ENCODE measurements at places on chromosomes 2 and 18.

DNA sequence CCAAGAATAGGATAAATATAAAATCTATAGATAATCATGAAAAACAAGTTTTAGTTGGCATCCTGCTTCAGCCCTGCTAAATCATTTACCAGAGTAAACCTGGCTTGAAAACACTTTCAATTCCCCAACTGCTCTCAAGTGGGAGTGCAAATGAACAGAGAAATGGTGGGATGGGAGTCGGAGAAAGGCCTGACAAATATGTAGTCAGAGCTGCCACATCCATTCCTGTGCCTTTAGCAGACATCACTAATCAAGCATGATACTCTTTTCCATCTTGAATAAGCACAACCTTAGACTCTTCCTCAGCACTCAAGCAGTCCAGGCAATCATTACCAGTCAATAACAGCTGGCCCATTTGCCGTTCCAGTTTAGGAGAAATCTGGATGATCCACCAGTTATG lies 101.3 kb downstream of the ANKRD44 start:
- DNase-seq = no peak

DNA sequence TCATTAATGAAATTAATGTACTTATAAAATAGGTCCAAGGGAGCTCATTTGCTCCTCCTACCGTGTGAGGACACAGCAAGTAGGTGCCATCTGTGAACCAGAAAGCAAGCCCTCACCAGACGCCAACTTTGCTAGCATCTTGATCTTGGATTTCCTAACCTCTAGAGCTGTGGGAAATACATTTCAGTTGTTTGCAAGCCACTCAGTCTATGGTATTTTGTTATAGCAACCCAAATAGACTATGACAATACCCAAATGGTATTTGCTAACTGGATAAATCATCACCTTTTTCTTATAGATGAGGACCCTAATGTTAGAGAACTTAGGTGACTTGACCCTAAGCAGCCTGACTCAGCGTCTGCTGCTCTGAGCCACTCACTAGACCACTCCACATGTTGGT lies 379.6 kb downstream of the HRH4 start:
- no peak for DNase-seq

GRCh38 chr18:2459886-2460285 lies 111.4 kb downstream of the METTL4 start:
- DNase-seq = no peak

GRCh38 chr2:223228871-223229270 lies 176.9 kb downstream of the KCNE4 start:
- no peak for DNase-seq

- DNase-seq = no peak
Observed at GRCh38 chr2:54262015-54262765, 6.2 kb upstream of the TSPYL6 start.

GRCh38 chr18:44742718-44743311 lies 62.1 kb downstream of the SETBP1 start:
- DNase-seq = peak; percentile 94

Data from COR-L47 (cell line).